ENCODE measurements at places on chromosomes 2 and 18.

- no peak for DNase-seq
- H3K27ac ChIP-seq, result no peak overlapping the region
- H3K4me1 ChIP-seq, result peaks cover 13% of the 10 kb centered on the region
- no peaks in the 10 kb centered on the region for H3K36me3 ChIP-seq
- no peaks in the 10 kb centered on the region for H3K27me3 ChIP-seq
Measured at GRCh38 chr2:140892436-140892835, 1238.4 kb downstream of the LRP1B start.

DNA sequence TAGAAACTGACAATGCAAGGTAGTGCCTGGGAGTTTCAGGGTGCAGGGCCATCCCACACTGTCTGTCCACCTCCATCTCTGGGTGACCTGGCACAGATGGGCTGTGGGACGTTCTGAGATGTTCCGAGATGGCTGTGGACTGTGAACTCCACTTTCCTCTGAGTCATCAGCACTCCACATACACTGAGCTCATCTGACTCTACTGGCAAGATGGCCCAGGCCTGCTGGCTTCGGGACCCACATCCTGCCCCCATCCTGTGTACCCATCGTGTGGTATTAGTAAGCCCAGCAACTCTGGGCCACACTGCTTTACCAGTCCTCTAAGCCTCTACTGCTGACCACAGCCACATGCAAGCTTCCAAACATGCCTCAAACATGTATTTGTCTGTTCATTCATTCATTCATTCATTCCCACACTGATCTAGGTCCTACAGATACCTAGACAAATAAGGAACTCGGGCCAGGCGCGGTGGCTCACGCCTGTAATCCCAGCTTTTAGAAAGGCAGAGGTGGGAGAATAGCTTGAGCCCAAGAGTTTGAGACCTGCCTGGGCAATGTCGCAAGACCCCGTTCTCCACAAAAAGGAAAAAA is 124.8 kb upstream of the CXCR4 start:
- no peak for DNase-seq
- H3K4me3 ChIP-seq, result no peak overlapping the region
- H3K4me1 ChIP-seq, result peaks cover 22% of the 10 kb centered on the region
- no peak overlapping the region for H3K27ac ChIP-seq
- no peaks in the 10 kb centered on the region for H3K36me3 ChIP-seq
- no peaks in the 10 kb centered on the region for H3K27me3 ChIP-seq

DNA sequence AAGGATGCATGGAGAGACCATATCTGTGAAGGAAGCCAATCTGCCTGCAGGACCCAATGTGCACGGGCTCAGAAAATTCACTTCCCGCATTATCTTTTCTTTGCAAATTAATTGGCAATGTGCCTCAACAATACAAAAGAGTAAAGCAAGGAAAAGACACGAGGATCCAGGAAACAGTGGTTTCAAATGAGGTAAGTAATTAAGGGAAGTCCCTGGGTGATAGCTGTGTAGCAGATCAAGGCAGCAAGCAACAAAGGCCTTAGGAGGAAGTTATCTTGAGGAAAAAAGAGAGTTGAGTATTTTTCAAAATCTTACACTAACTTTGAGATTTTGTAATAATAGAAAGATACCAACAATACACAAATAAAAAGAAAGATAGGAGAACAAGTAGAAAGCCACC is 44.3 kb upstream of the TGIF1 start:
- peaks cover 10% of the 10 kb centered on the region for H3K4me1 ChIP-seq
- H3K4me3 ChIP-seq, result no peak overlapping the region
- DNase-seq, result no peak
- H3K27ac ChIP-seq, result no peak overlapping the region
- no peaks in the 10 kb centered on the region for H3K36me3 ChIP-seq
- H3K27me3 ChIP-seq, result no peaks in the 10 kb centered on the region

GRCh38 chr18:76978616-76979015 is 154.0 kb downstream of the MBP start:
- no peaks in the 10 kb centered on the region for H3K36me3 ChIP-seq
- H3K4me3 ChIP-seq, result no peak overlapping the region
- DNase-seq, result no peak
- no peak overlapping the region for H3K27ac ChIP-seq
- peaks cover 37% of the 10 kb centered on the region for H3K27me3 ChIP-seq
- H3K4me1 ChIP-seq, result peaks cover 14% of the 10 kb centered on the region

DNA sequence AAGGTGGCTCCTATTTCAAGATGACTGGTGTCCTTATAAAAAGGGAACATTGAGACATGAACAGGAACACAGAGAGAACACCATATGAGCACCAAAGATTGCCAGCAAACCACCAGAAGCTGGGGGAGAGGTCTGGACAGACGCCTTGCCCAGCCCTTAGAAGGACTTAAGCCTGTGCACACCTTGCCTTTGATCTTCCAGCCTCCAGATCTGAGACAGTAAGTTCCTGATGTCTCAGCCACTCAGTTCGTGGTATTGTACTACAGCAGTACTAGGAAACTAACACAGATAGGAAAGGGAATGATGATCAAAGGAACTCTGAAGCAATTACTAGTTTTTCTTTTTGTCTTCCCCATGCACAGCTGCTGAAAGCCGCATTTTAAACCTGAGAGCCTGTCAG is 137.3 kb upstream of the FHL2 start:
- no peak overlapping the region for H3K4me3 ChIP-seq
- H3K36me3 ChIP-seq, result no peaks in the 10 kb centered on the region
- peaks cover 44% of the 10 kb centered on the region for H3K27me3 ChIP-seq
- no peak for DNase-seq

- no peak for DNase-seq
- no peak overlapping the region for H3K27ac ChIP-seq
- H3K4me3 ChIP-seq, result no peak overlapping the region
- no peaks in the 10 kb centered on the region for H3K36me3 ChIP-seq
Measured at GRCh38 chr2:41197781-41198180, 745.9 kb upstream of the SLC8A1 start.

- no peaks in the 10 kb centered on the region for H3K27me3 ChIP-seq
- peak; percentile 50 for DNase-seq
- H3K4me1 ChIP-seq, result peaks cover 26% of the 10 kb centered on the region
- peak overlapping the region; percentile 3 for H3K27ac ChIP-seq
- H3K4me3 ChIP-seq, result peak overlapping the region; percentile 3
Measured at GRCh38 chr2:121155502-121156056, 129.4 kb downstream of the TFCP2L1 start.

GRCh38 chr2:171163261-171163660 is 2.6 kb upstream of the TLK1 start:
- H3K27ac ChIP-seq, result no peak overlapping the region
- H3K36me3 ChIP-seq, result peaks cover 35% of the 10 kb centered on the region
- peaks cover 7% of the 10 kb centered on the region for H3K4me1 ChIP-seq
- H3K27me3 ChIP-seq, result no peaks in the 10 kb centered on the region
- no peak overlapping the region for H3K4me3 ChIP-seq

DNA sequence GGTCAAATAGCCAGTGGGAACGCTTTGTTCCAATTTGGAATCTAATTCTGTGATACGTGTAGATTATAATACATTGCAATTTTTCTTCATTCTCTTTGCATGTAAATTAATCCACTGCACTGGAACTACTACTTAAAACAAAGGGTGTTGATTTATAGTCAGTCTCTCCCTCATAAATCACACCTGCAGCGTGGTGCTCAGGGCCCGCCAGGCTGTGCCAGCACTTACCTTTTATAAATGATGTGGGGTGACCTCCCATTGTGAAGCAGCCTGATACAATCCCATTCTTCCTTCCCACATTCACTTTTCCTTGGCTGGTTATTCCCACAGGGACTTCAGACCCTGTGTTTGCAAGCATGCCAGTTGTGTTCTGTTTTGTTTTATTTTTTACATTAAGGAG is 302.3 kb upstream of the ID2 start:
- no peak overlapping the region for H3K4me3 ChIP-seq
- no peak for DNase-seq
- no peaks in the 10 kb centered on the region for H3K36me3 ChIP-seq
- no peaks in the 10 kb centered on the region for H3K4me1 ChIP-seq

DNA sequence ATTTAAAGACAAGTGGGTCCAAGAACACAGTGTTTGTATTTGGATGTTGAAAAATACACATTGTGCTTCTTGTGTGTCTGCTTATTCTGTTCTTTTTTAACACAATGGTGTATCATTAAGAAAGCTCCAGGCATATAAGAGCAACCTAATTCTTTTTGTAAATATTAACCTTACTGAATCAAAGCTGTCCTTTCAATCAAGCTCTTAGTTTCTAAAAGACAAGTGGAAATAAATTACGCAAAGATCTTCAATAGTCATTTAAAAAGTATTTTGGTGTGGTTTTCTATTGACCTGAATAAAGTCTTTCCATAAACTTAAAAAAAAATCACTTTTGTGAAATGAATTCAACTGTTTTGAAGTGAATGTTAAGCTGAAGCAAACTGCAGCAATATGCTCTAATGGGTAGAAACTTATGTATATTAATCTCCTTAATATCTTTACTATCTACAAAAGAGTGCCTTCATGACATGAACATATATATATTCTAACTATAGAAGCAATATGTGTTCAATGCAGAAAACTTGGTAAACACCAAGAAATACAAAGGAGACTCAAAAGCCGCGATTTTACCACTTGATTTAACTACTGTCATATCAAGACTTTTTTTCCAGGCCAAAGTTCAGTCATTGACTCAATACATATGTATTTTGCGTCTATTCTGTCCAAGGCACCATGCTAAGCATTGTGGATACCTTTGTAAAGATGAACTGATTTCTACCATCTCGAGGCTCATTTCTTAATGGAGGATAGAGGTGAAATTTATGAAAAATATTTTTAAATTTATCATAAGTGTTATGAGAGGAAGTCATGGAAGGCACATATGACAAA is 97.7 kb downstream of the ARHGAP15 start:
- H3K27ac ChIP-seq, result no peak overlapping the region
- H3K36me3 ChIP-seq, result no peaks in the 10 kb centered on the region
- DNase-seq, result no peak
- no peaks in the 10 kb centered on the region for H3K4me1 ChIP-seq
- H3K4me3 ChIP-seq, result no peak overlapping the region

DNA sequence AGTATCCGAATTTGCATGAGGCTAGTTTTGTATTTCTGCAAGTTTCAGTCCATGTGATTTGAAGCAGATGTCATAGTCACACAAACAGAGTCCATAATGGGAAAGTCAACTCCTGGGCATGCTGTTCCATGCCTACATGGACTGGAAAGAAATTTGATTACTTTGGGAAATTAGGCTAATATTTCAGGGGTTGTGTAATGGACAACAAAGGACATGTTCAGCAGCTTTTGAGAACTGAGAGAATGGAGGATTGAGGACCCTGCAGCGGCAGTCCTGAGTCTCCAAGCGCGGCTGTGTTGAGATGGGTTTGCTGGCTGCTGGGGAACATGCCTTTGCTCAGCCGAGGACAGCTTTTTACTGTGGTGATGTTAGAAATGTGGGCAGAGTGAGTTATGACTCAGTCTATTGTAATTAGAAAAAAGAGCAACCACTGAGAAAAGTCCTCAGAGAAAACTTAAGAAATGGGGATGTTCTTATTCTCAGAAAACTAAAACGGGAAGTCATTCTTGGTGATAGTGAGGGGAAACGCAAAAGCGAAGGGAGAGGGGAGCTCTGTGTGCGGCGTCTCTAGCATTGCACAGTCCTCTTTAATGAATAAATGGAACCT is 149.2 kb downstream of the FAM210A start:
- no peak for DNase-seq
- H3K36me3 ChIP-seq, result no peaks in the 10 kb centered on the region
- H3K4me1 ChIP-seq, result no peaks in the 10 kb centered on the region
- H3K27me3 ChIP-seq, result peaks cover 40% of the 10 kb centered on the region

GRCh38 chr18:14997357-14997756 is 249.4 kb downstream of the ANKRD30B start:
- no peak overlapping the region for H3K4me3 ChIP-seq
- H3K4me1 ChIP-seq, result no peaks in the 10 kb centered on the region

DNA sequence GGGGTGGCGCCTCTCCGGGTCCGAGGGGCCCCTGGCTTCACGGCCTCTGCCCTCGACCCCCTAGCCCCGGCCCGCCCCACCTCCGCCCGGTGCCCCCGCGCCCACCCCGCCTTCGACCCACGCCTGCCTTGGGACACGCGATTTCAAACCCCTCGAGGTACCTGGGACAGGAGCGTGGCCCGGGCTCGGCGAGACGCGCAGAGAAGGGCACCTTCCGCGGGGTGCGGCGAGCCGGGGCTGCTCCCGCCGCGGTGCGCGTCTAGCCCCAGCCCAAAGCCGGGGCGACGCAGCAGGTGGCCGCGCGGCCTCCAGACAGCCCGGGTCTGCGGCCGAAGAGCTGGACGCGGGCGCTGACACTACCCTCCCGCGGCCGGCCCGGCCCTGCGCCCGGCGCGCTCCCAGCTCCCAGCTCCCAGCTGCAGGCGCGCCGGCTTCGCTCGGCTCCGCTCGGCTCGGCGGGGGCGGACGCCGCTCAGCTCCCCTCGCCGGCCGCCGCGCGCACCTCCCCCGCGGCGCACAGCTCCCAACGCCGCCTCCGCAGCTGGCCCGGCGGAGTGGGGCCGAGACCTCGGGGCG is at the start of gene CRACDL:
Gene CRACDL, minus strand, starts transcription at position 449 of the 576 bp plus-strand sequence. CDS start 89,425 bp downstream, outside the sequence.
- peaks cover 53% of the 10 kb centered on the region for H3K27me3 ChIP-seq
- peak within 1 kb of the TSS; percentile 66 for H3K4me3 ChIP-seq
- H3K36me3 ChIP-seq, result no peaks in the 10 kb centered on the region
- peak; percentile 37 for DNase-seq

DNA sequence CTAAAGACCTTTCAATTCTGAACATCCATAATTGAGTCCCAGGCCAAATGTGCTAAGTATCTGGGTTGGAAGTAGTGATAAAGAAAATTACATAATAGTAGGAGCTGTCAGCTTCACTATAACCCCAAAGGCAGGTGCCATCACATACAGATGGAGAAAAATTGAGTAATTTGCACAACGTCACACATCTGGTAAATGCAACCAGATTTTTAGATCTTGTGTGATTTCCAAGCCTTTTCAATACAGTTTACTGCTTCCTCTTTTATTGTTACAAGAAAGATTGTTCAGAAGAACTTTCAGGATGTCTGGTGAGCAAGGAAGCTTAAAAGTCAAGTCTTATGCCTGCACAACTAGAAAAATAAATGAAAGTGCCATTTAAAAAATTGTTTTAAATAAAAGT is 62.3 kb downstream of the UBE2E3 start:
- H3K27ac ChIP-seq, result no peak overlapping the region
- DNase-seq, result no peak
- no peaks in the 10 kb centered on the region for H3K4me1 ChIP-seq
- no peaks in the 10 kb centered on the region for H3K27me3 ChIP-seq
- H3K4me3 ChIP-seq, result no peak overlapping the region

DNA sequence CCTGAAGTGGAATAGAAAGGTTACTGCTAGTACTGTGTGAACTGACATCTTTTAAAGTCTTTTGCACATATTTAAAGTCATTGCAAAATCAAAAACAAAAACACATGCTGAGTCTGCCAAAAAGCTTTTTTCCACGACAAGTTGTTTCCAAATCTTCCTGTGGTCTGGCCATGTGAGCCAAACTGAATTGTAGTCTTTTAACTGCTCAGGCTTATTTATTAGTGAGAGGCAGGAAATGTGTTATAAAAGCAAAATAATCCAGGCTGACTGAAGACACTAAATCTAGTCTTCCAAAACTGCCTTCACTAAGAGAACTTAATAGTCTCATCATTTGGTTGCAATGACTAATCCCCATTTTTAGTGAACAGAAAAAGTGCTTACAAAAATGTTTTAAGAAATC is 2.3 kb downstream of the KRCC1 start:
- no peaks in the 10 kb centered on the region for H3K27me3 ChIP-seq
- peaks cover 45% of the 10 kb centered on the region for H3K4me1 ChIP-seq
- H3K4me3 ChIP-seq, result peak overlapping the region; percentile 79

- no peaks in the 10 kb centered on the region for H3K4me1 ChIP-seq
- no peak overlapping the region for H3K27ac ChIP-seq
- H3K27me3 ChIP-seq, result no peaks in the 10 kb centered on the region
- no peak overlapping the region for H3K4me3 ChIP-seq
- H3K36me3 ChIP-seq, result no peaks in the 10 kb centered on the region
Measured at GRCh38 chr2:155965415-155966063, 367.0 kb downstream of the NR4A2 start.
